ENCODE measurements at places on chromosomes 5 and 9.

DNA sequence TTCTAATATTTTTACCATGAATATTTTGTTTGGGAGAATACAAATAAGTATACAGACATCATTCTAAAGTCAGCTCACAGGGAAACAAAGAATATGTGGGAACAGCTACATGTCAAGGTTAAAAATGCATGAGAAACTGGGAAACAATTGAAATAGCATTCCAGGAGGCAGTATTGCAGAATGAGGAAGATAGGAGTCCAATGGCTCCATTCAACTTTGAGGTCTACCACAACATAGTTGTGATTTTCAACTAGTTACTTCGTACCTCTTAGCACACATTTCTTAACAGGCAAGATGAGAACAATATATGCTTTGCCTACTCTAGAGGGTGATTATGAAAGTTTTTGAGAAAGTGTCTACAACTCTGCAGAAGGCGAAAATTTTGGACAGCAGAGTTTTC lies 35.2 kb upstream of the CAST start:
- peak; percentile 94 for DNase-seq

DNA sequence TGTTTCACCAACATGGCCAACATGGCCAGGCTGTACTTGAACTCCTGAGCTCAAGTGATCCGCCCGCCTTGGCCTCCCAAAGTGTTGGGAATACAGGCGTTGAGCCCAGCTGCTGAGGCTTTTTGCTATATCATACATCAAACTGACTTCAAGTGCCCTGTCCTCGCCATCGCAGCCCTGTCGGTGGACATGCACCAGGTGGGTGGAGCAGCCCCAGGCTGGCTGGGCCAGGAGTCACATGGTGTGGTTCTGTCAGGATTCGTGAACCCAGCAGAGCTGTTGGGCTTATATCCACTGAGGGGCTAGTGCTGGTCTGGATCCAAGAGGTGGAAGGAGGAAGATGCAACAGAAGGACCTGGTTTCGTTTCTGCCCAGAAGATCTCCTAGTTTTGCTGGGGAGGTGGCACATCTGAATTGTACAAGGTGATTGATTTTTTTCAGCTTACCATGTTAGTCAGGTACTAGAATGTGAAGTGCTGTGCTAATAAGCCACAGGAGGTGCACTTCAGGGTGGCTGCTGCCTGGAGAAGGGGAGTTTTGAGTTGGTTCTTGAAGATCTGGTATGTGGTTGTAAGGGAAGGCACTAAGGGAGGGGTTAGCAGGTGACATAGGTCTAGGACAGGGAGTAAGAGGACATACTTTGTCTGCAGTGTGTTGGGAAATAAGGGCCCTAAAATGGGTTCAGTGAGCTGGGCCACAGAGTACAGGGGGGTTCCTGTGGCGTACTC lies 16.1 kb downstream of the PCBD2 start:
- no peak for DNase-seq

DNA sequence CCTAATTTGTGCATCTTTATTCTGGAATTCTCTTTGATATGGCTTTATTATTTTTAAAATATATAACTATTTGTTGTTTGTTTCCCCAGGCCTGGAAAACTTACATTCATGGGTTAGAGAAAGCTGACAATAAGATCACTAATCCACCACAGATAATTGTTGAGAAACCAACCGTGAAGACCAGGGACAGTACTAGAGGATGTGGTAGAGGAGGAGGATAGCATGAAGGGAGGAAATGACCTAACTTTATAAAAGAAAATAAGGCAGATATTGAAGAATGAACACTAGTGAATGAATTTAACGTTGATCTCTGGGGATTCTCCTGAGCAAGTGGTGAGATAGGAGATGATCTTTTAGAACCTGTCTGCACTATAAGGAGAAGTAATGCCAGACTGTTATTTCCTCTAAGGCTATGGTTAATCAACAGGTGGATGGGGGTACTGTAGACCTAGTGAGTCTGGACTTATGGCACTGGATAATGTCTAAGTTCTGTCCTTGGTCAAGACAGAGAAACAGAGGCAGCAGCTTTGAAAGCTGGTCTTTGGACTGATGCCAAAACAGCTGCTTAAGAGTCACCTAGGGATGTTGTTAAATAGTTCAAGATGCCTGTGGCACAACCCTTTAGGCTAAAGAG lies 52.4 kb downstream of the NREP start:
- no peak for DNase-seq

- no peak for DNase-seq
Observed at GRCh38 chr9:128390813-128391711, 19.9 kb downstream of the URM1 start.
